ENCODE measurements at places on chromosomes 13 and 19. TPM values are rescaled to one million over a fixed set of nuclear protein-coding genes. Genes with fewer than 3 reads are reported as not detected.

Gene ELSPBP1
- not detected for polyA plus RNA-seq

DNA sequence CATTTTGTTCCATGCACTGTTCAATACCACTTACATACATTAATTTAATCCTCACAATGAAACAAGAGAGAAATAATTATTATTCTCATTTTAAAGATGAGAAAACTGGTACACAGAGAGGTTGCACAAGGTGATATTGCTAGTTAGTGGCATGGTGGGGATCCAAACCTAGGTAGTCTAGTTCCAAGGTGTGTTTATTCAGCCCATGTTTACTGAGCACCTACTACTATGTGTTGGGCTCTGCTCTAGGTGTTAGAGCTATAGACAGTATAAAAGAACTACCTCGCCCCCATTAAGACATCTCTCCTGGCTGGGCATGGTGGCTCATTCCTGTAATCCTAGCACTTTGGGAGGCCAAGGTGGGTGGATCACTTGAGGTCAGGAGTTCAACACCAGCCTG, 3.2 kb upstream of the PMIS2 start:
- no peak for DNase-seq

- no peak for DNase-seq
Measured at GRCh38 chr19:39710333-39710890, 6.1 kb downstream of the LGALS14 start.

Gene CCDC169
- 9.6 TPM for polyA plus RNA-seq

Gene DACH1
- polyA plus RNA-seq = 45.2 TPM

DNA sequence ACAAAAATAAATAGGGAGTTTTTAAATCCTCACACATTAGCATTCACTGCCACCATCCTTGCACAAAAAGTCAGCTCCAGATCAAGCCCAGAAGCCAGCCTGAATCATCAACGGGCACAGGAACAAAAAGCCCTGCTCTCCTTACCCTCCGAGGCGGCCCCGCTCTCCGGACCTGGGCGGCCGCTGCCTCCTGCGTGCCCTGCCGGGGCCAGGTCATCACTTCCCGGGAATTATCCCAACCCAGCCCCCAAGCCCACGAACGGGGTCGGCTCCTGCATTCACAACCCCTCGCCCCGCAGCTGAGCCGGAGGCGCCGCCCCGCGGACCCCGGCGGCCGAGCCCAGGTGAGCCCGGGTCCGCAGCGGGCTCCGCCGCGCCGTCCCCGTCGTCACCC, 754 bp downstream of the DNAJB1 start:
- DNase-seq = no peak

DNA sequence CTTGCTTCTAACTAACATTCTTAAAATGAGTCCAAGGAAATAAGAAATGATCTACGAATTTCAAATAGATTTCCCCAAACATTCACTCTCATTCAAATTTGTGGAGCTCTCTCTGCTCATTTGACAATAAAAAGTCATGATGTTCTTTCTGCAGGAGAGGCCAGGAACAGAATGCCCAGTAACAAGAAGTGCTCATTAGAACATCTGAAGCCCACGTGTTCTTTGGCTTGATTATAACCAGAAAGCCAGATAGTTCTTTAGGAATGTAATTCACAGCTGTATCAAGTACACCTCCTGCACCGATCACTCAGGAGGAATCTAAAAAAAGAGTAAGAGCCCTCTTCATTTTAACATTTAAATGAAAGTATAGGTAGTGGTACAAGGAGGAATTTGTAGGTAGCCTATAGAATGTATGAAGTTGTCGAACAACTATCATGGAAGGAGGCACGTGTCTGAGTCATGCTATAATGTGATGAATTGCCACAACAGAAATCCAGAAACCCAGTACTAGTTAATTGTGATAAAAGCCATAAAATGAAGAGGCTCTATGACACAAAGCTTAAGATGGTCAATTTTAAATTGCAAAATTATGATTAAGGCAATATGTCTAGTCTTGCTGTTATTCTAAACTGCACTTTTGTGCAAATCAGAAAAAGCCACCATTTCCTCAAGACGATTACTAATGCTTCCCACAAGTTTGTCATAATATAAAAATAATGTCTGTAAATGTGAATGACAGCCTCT, 12.8 kb downstream of the MEDAG start:
- DNase-seq = no peak

Gene LMTK3
- 2.4 TPM for polyA plus RNA-seq

DNA sequence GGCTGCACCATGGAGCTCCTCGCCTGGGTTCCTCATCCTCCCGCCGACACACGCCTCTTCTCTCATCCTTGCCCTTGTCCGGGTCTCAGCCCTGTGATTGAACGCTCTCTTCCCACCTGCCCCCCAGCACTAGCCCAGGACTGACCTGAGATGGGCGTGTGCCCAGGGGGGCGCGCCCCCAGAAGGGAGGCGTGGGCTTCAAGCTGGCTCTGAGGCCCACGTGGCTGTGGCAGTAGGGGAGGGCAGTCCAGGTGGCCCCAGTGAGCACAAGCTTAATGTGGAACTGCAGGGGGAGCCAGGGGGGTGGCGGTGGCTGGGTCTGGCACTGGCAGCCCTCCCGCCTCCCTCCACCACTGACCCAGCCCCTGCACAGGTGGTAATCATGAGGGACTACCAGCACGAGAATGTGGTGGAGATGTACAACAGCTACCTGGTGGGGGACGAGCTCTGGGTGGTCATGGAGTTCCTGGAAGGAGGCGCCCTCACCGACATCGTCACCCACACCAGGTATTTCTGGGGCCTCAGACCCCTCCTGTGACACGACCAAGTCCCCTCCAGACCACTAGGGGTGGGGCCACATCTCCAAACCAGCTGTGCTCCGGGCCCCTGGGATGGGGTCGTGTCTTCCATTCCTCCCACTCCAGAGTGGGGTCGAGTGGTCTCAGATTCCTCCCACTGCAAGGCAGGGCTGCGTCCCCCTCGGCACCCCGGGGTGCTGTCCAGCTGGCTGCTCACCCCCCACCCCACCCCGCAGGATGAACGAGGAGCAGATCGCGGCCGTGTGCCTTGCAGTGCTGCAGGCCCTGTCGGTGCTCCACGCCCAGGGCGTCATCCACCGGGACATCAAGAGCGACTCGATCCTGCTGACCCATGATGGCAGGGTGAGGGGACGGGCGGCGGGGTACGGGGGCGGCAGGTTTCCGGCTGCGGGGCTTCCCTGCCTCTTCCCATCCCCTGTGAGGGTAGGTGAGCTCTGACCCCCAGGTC, 21.9 kb upstream of the NCCRP1 start:
- DNase-seq = no peak

GRCh38 chr13:76414320-76414719, 471.9 kb downstream of the KCTD12 start:
- DNase-seq = no peak

DNA sequence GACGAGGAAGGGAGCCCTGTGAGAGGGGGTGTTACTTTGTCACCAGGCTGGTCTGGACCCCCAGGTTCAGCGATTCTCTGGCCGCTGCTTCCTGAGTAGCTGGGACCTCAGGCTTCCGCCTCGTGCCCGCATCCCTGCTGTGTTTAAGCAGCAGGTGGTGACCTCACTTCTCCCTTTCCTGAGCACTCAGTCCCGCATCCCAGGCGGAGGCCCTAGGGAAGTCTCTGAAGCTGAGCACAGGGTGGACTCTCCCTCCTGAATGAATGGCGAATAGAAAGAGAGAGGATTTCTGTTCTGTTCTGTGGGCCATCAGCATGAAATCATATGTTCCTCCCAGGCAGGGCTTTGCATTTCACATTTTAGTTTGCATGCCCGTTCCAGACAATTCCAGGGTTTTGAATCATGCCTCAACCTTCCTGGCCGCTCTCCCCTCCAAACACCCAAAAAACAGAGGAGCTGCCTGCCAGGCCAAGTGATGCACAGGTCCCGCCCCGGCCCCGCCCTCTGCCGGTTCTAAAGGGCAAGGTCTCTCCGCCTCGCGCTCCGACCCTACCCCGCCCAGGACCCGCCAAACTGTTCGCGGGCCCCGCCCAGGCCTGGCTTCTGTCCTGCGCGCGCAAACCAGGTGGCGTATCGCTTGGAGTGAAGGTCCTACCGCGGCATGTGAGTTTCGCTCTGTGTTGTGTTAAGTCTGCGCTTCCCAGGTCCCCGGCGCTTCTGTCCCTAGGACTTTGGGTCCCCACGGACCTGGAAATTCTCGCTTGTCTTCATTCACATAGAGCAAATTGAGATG, 35.1 kb upstream of the ZNF808 start:
- DNase-seq = peak; percentile 19

DNA sequence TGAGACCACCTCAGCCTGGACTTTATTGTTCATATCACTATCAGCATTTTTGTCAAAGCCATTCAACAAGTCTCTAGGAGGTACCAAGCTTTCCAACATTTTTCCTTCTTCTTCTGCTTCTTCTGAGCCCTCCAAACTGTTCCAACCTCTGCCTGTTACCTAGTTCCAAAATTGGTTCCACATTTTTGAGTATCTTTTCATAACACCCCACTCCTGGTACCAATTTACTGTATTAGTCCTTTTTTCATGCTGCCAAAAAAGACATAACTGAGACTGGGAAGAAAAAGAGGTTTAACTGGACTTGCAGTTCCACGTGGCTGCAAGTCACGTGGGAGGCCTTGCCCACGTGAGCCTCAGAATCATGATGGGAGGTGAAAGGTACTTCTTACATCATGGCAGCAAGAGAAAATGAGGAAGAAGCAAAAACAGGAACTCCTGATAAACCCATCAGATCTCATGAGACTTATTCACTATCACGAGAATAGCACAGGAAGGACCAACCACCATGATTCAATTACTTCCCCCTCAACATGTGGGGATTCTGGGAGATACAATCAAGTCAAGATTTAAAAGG, 215.1 kb downstream of the PCDH17 start:
- no peak for DNase-seq

Gene GPR4
- 2.4 TPM for polyA plus RNA-seq

GRCh38 chr13:41652735-41653361, 195.5 kb downstream of the RGCC start:
- DNase-seq = no peak

GRCh38 chr13:47396915-47397314, 500.1 kb upstream of the HTR2A start:
- no peak for DNase-seq

DNA sequence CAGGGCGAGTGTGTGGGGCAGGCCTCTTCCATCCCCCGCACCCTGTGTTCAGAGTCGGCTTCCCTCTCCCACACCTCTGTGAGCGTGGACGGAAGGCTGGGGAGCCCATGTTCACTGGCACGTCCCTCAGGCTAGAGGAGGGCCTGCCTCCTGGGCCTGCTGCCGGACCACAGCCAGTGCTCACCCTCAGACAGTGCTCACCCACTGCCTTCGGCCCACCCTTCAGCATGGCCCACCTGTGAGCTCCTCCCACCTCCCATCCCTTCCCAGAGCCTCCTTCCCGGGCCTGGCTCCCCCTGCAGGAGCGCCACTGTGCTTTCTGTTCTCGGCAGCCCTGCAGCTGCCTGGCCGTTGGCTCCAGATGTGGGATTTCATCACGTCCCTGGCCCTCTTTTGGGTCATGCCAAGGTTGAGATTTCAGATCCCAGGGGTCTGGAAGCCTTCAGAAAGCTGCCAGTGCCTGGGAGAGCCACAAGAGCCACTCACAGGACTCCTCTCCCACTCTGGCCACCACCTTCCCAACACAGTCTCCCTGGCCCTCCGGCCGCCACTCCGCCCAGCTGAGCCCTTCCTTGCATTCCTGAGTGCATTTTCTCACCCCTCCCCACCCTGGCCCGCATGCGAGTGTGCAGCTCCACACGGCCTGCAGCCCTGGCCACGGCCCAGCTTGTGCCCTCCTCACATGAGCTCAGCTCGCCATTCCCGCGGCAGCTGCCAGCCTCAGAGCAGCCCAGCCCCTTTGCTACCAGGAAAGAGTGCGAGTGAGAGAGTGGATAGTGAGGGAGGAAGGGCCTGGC, 25.3 kb downstream of the CAPN12 start:
- no peak for DNase-seq

Gene ZNF836
- polyA plus RNA-seq = 25.1 TPM

GRCh38 chr13:72643311-72643989, 84.0 kb downstream of the MZT1 start:
- peak; percentile 35 for DNase-seq

Gene KPTN
- polyA plus RNA-seq = 15.0 TPM

Gene NCAN
- polyA plus RNA-seq = 0.08 TPM

DNA sequence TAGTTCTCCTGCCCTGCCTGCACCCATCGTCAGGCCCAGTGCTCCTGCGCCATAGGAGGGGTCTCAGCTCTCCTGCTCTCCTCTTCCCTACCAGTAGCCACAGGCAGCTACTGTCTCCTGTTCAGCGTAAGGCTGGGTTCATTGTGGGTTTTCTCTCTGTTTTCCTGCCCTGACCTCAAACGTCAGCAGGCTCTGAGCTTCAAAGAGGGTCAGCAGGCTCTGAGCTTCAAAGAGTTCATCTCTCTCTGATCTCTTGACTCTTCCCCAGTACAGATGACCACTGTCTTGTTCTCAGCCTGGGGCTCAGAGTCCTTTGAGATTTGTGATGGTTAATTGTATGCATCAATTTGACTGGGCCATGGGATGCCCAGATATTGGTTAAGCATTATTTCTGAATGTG, 4.6 kb upstream of the CPB2 start:
- no peak for DNase-seq

GRCh38 chr19:58476498-58477015, 405 bp downstream of the ZNF446 start:
- peak; percentile 37 for DNase-seq

- DNase-seq = no peak
Measured at GRCh38 chr19:49921871-49922795, 6.9 kb upstream of the ATF5 start.

- no peak for DNase-seq
Measured at GRCh38 chr13:41648314-41648935, 191.1 kb downstream of the RGCC start.

- DNase-seq = no peak
Measured at GRCh38 chr13:29991343-29991742, 140.9 kb upstream of the UBL3 start.

DNA sequence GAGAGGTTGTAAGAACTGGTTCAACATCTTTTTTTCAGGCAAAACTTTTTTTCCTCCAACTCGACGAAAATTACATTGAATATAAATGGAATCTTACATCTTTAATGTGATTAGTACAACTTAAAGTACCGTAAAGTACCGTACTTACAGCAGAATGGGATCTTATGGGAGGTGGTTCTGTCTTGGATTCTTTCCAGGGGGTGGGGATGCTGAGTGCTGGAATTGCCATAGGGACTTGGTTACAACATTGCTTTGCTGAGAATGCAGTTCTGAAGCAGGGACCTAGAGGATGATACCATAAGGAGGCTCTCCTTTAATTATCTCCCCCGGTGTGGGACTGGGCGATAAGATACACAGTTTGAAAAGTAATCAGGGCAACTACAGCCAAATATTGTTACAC, 186.4 kb downstream of the KLF5 start:
- no peak for DNase-seq

Measured in left lung (tissue), 14 donors.